ENCODE measurements at places on chromosomes 7 and 10.

GRCh38 chr7:111736552-111736874, 174.2 kb upstream of the IMMP2L start:
- no peak for DNase-seq

DNA sequence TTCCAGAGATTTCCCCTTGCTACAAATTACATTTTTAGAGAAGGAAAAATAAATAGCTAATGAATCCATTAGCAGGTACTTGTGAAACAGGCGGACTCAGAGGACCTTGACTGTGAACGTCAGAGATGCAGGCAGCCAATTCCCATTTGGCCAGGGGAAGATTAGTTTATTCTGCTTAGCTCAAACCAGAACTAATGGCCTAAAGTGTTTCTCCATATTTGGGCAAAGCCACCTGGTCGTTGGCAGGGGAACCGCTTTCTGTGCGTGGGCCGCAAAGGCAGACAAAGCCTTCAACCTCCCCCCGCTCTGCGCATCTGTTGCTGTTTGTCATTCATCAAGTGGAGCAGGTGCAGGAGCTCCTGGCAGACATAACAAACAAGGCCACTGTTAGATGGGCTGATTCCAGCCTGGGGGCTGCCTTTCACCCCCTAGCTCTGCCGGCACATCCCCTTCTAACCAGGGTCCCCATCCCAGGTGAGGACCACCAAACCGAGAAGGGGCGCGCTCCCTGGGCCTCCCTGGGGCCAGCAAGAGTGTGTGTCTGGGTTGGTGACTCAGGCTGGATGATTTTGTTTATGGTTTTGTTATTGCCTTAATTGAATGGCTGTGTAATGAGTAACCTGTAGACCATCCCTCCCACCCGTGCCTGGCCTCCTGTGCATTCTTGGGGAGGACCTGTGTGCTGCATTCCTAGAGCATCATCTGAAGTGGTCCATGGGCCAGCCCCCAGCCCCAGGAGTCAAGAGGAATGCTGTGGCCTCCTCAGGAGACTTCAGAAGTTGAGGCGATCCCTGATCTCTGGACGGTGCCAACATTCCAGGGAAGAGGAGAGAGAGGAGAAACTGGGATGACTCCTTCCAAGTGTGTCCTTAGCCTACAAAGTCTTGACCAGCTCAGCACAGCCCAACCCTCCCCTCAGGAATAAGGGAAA, 14.5 kb upstream of the CPA1 start:
- no peak for DNase-seq

- DNase-seq: peak; percentile 49
Measured at GRCh38 chr10:86100581-86101061, 266.0 kb downstream of the GRID1 start.

GRCh38 chr10:35711615-35712411, 69.7 kb upstream of the FZD8 start:
- DNase-seq: no peak

DNA sequence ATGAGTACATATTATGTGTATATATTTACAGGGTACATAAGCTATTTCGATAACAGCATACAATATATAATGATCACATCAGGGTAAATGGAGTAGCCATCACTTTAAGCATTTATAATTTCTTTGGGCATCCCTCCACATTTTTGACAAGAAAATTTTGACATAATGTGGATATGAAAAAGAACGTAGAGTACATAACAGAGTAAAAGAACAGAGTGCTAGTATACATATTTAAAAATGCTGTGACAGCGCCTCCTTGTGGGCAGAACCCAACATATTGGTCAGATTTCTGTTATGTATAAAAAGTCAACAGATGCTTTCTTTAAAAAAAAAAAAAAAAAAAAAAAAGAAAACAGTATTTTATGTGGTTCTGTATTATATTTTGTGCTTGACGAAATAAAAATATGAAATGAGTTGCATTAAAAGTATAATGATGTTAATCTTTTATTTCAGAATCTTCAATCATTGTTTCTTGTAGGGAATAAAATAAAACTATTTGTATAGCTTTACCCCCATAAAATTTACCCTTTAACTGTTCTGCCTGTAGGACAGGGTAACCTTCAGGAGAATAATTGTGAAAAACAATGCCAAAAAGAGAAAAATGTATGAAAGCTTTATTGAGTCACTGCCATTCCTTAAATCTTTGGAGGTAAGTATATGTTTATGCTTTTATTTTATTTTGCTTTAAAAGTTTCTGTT, 18.3 kb upstream of the HBP1 start:
- DNase-seq: peak; percentile 81

DNA sequence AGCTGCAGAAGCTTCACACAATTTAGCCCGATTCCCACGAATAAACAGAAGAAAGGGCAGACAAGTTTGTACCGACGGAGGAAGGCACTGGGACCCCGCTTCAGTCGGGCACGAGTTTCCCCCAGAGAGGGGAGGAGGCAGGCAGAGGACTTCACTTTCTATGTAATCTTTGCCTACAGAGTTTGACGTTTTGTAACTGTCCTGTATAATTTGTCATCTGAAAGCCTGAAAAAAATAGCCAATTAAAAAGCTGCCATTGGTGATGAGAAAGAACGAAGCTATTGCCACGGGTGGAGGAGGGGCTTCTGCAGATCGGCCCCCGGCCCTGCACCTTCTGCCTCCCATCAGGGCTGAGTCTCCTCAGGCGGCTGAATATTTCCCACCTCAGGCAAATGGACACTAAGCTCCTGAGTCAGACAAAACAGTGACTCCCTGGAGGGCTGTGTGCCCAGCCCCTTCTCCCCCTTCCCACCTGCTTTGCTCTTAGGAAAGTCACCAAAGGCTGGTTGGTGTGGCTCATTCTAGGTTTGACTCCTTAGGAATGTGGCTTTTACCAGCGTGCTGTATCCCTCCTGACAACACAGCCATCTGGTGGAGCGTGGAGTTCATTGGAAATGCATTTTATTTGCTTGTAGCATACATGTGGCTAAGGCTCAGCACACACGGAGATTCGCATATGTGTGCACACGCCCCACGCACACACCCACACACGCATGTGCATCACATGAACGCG, 117.4 kb downstream of the VIPR2 start:
- DNase-seq: no peak

DNA sequence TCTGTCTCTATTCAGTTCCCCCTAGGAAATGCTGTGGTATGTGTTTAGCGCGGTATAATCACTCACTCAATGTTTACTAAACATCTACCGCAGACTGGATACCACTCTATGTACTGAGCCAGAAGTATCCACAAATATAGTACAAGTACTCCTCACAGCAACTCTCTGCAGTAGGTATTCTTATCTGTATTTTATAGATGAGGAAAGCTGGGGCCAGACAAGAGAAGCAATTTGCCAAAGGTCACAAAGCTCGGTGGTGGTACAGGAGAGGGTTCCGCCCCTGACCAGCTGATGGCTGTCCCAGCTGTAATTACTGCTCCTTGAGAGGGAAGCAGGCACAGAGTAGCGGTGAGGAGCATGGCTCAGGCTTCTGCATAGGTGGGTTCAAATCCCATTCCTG, 184.1 kb downstream of the DOCK4 start:
- DNase-seq: no peak

GRCh38 chr7:35968140-35968940, 167.5 kb downstream of the SEPTIN7 start:
- no peak for DNase-seq

DNA sequence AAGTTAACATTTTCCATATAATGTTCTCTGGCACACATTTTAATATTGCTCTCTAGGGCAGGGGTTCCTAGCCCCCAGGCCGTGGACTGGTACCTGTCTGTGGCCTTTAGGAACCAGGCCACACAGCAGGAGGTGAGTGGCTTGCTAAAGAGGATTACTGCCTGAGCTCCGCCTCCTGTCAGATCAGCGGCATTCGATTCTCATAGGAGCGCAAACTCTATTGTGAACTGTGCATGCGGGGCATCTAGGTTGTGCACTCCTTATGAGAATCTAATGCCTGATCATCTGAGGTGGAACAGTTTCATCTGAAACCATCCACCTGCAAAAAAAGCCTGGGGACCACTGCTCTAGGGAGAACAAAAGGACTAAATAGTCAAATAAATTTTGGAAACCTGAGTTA, 65.7 kb downstream of the EXOC6 start:
- DNase-seq: no peak

- no peak for DNase-seq
Measured at GRCh38 chr7:77457779-77458178, 41.6 kb upstream of the GSAP start.

DNA sequence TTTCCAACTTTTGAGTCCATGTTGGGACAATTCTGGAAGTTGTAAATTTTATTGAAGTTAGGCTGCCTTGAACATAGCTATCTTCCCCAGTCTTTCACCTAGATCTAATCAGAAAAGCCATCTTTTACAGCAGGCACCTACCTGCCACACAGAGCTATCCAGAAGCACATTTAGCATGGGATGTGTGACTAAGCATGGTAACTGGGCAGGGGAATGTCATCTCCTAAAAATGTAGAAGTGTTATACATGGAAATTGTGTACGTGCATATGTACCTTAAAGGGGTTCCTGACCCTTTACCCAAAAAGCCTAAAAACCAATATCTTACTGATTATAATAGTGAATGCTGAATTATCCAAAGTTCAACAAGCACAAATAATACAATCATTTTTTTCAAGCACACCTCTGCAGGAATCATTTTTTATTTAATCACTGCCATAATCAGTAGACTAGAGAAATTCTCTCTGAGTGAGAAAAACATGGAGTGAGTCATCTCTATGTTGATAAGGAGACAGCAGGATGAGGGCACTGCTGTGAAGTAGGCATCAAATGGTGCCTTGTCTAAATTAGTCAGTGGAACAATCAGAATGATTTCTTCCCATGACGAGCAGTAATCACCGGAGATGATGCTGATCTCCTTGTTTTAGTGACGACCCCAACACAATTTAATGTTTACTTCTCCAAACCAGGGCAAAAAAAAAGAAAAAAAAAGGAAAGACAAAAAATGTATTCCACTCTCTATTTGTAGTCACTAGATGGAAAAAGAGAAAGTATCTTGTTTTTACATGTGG, 75.9 kb downstream of the SORBS1 start:
- DNase-seq: no peak

DNA sequence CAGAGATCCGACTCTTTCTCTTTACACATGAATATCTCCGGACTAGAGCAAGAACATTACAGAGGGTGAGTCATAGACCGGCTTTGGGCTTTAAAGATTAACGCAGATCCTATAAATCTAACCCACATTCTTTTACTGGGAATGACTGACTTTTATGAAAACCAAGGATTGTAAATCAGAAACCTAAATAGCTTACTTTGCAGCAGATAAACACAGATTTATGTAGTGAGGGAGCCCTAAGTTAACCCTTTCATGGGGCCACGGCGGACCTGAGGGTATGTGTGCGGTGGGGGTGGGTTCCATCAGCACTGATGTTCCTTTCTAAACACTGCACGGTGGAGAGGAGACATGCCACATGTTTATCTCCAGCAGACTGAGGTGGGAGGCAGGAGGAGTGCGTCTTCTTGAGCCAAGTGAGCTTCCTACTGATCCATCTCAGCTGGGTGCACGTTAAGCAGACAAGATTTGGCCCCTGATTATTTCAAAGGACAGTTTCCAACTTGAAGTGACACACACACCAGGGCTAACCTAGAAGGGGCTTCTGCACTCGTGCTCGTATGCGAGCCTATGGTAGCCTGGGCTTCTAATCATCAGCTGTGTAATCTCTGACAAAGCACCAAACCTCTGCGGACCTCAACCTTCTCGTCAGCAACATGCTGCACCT, 127.6 kb downstream of the WDR11 start:
- DNase-seq: no peak

- DNase-seq: no peak
Measured at GRCh38 chr7:19709249-19709578, 377 bp upstream of the POLR1F start.

GRCh38 chr10:95474228-95475002, 86.8 kb downstream of the SORBS1 start:
- DNase-seq: no peak

- peak; percentile 71 for DNase-seq
Measured at GRCh38 chr7:138746073-138746472, 44.9 kb upstream of the SVOPL start.
